ENCODE measurements at places on chromosomes 1 and 21. TPM values are rescaled to one million over a fixed set of nuclear protein-coding genes. Genes with fewer than 3 reads are reported as not detected.

The DCST1 gene
- total RNA-seq = 0.14 TPM

DNA sequence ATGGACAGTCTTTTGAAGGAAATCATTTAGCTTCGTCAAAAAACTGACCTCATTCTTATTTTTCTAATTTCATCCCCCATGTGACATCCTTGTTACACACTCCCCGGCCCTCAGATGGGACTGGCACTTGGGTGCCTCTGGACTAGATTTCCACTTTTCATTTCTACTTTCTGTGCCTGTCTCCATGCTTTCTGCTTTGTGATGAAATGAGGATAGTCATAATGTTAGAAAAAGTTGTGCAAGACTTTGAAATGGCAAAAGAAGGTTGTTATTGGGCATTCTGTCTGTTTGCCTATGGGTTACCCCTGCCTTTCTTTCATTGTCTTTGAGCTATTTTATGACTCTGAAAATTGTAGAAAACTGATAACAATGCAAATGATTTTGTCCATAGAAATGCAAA lies 54.9 kb downstream of the MDM4 start:
- peaks cover 4% of the 10 kb centered on the region for H3K4me1 ChIP-seq
- H3K4me3 ChIP-seq = no peak overlapping the region
- H3K36me3 ChIP-seq = peaks cover 9% of the 10 kb centered on the region
- no peak overlapping the region for H3K27ac ChIP-seq
- no peaks in the 10 kb centered on the region for H3K27me3 ChIP-seq
- no peak for DNase-seq

GRCh38 chr21:42970946-42971653 lies 3.3 kb upstream of the PKNOX1 start:
- H3K36me3 ChIP-seq = peaks cover 2% of the 10 kb centered on the region
- DNase-seq = no peak

DNA sequence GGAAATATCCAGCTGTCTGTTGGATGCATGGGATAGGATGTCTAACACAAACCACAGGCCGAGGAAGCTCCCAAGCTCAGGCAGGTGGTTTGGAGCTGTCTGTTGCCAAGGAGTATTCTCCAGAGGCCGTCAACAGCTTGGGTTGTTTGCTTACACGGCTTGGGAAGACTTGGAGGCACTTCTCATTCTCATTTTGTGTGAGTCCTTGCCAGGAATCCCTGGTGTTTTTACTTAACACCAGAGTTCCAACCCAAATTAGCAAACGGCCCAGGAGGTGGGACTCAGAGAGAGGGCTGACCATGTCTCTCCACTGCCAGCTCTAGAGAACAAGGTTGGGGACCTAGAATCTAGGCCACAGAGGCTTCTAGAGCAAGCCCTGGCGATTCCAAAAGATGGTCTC lies 72.7 kb upstream of the FAM20B start:
- no peak overlapping the region for H3K27ac ChIP-seq
- H3K36me3 ChIP-seq = no peaks in the 10 kb centered on the region
- H3K4me3 ChIP-seq = no peak overlapping the region
- H3K27me3 ChIP-seq = peaks cover 11% of the 10 kb centered on the region
- no peaks in the 10 kb centered on the region for H3K4me1 ChIP-seq
